Activated gamma-delta T cell (primary cell): ENCODE measurements at places on chromosomes 11 and 22.

DNA sequence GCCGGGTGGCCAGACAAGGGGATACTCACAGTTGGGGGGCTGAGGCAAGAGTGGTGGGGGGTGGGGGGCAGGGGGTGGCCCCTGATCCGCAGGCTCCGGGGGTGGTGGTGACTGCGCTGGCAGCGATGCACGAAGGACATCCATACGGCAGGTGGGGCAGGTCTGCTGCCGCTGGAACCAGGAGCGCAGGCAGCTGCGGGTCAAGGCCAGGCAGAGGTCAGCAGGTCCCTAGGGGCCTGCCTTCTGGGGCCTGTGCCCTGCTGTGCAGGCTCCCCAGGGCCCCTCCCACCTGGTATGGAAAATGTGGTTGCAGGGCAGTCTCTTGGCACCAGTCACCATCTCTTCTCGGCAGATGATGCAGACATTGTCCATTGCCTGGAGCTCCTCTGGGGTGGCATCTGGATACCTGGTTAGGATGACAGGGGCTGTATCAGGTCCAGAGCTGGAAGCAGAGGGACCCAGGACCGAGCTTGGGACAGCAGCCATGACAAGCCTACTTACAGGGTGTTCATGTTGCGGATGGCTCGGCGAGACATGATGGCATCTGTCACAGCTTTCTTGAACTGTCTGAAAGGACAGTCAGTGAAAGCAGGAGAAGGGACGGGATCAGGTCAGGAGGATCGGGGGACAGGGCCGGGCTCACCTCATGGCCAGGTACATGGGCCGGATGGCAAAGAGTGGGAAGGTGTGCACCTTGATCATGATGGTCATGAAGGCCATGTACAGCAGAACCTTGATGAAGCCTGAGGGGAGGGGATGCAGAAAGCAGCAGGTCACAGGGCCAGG, 3.5 kb downstream of the SYVN1 start:
- DNase-seq, result no peak

DNA sequence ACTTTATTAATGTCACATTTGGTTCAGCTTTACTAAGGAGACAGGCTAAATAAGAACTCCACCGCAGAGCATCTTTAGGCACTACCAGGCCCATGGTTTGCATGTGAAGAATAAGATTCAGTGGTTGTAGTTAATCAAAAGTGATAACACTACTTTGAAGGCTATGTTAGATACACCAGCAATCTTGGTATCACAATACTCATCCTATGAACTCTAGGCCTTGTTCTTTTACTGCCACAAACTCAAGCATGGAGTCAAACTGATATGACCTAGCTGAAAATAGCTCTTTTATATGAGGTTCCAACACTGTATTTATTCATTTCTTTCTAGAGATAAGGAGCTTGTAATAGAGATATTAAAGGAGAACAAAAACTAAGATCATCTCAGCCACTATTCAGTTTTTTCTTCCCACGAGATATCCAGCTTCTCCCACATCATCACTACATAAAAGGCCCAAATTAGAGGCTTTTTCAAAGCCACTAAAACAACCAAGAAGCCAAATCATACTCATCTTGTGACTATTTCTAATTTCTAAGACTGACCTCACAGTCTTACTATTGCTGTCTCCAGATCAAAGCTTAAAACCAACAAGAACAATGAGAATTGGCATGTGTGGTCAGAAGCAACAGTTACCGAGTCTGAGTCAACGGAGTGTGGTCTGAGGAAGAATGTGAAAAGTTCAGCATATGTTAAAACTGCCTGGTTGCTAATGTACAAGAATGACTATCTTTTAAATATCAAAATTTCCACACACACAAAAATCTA, 25.1 kb upstream of the GUCY1A2 start:
- no peak for DNase-seq

DNA sequence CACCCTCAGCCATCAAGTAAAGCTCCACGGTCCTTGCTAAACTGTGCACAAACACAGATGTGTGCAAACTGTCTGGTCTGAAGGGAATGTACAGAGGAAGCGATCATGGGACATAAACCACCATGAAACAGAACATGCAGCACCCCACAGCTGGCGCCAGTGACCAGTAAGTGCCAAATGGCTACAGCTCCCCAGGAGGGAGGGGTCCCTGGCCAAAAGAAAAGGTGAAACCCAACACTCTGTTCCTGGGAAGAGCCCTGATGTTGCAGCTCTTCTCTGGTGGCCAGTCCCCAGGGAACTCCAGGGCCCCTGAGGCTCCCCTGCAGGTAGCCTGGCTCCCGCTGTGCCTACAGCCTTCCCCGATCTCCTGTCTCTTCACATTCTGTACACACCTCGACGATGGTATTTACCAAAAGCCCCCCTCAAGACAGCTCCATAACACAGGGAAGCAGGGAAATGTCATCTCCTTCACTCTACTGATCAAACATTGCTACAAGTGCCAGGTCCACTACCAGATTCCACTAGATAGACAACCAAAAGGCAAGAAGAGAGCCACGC, 2.9 kb downstream of the DGCR6L start:
- DNase-seq, result no peak

- DNase-seq, result no peak
These were observed 474.4 kb downstream of the INSC start for GRCh38 chr11:15589070-15589626.

DNA sequence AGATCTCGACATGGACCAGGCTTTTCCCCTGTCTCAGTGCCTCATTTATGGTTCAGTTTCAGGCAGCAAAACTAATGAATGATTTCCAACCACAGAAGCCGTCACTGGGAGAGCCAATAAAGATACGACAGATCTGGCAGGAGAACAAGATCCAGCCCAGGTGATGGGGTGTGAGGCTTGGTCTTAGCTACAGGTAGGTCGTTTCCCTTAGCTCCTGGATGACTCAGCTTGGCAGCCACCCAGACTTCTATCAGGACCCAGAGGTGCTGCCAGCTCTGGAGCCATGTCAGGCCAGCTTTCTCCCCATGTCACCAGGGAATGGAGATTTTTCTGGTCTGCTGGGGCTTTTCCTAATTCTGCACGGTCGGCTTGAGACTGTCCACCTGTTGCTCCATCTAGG, 36.3 kb upstream of the APOBEC3A start:
- no peak for DNase-seq

DNA sequence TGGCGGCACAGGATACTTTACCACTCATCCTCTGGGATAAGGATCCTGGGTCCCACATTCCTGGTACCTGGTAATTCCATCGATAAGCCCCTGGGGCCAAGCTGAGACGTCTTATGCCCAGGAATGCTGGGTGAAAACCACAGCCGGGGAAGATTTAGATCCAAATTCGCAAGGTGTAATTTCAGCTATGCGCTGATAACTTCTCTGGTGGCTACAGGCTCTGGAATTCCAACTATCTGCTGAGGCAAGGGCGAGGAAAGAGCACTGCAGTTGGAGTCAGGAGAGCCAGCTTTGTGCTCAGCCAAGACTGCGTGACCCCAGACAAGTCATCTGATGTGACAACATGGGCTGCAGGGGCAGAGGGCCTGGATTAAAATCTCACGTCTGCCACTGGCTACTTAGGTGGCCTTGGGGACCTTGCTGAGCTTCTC, 9.9 kb upstream of the MYEOV start:
- DNase-seq, result no peak

GRCh38 chr11:116263019-116263418, 509.8 kb downstream of the BUD13 start:
- no peak for DNase-seq

- DNase-seq, result no peak
These were observed 55.7 kb downstream of the BCR start for GRCh38 chr22:23236026-23236425.

GRCh38 chr11:71120471-71120896, 131.9 kb downstream of the SHANK2 start:
- no peak for DNase-seq

- no peak for DNase-seq
These were observed 13.6 kb downstream of the PGM2L1 start for GRCh38 chr11:74384641-74385040.

DNA sequence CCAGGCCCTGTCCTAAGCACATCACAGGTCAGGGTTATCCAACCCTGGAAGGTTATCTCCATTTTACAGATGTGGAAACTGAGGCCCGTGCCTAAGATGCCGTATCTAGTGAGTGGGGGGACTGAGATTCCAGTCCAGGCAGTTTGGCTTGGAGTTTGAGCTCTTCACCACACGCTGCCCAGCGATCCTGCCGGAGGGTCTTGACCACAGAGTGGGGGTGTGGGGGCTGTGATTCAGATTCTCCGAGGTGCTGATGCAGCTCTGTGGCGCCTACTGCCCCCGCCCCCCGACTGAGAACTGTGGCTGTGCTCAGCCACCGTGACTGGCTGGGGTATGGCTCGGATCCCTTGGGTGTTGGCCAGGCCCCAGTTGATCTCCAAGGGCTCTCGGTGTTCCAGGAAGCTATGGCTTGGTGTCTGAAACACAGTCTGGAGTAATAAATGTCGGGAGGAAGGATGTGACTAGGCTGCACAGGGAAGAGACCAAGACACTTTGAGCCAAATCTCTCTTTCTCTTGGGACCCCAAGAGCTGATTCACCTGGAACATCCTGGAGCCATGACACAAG, 60.6 kb upstream of the RASD2 start:
- DNase-seq, result no peak

GRCh38 chr11:2696455-2696854, 3.3 kb downstream of the KCNQ1OT1 start:
- no peak for DNase-seq

DNA sequence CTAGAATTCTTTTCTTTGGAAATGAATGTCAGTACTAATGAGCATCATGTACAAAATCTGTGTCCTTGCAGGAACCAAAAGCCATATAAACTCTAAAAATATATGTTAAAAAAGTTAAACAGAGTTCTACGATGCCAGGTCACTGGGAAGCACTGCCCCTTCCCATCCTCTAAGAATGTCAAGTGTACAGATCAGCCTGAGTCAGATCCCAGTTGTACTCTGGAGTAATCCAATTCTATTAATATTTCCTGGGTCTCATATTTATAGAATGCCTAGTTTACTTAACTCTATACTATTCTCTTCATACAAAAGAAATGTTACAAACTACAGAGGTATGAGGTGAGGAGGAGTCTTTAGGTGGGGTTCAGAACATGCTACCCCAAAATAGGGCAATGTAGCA, 460.1 kb downstream of the DLG2 start:
- DNase-seq, result no peak
